ENCODE measurements at places on chromosomes 12 and 14. TPM values are rescaled to one million over a fixed set of nuclear protein-coding genes. Genes with fewer than 3 reads are reported as not detected.

- no peaks in the 10 kb centered on the region for H3K36me3 ChIP-seq
- no peak overlapping the region for H3K4me3 ChIP-seq
- no peak overlapping the region for H3K27ac ChIP-seq
- DNase-seq = no peak
- no peaks in the 10 kb centered on the region for H3K27me3 ChIP-seq
These were observed 522.0 kb upstream of the SEL1L start for GRCh38 chr14:82055515-82056115.

DNA sequence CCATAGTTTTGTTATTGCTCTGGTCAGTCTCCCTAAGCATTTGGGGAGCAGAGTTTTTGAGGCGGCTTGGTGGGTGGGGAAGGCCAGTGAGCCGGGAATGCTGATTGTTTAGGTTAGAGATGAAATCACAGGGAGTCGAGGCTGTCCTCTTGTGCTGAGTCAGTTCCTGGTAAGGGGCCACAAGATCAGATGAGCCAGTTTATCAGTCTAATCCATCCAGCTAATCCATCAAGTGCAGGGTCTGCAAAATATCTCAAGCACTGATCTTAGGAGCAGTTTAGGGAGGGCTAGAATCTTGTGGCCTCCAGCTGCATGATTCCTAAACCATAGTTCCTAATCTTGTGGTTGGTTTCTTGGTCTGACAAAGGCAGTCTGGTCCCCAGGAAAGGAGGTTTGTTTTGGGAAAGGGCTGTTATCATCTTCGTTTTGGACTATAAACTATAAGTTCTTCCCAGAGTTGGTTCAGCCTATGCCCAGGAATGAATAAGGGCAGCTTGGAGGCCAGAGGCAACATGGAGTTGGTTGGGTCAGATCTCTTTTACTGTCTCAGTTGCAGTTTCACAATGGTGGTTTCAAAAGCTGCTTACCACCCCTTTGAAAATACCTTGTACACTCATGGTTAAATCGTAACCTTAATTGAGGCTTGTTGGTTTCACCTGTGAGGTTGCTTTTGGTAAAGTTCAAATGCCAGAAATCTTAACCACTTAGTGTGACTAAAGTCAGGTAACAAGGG, 33.6 kb upstream of the HIGD1C start:
- peaks cover 11% of the 10 kb centered on the region for H3K36me3 ChIP-seq
- H3K4me1 ChIP-seq = peaks cover 24% of the 10 kb centered on the region
- DNase-seq = no peak
- no peak overlapping the region for H3K4me3 ChIP-seq

DNA sequence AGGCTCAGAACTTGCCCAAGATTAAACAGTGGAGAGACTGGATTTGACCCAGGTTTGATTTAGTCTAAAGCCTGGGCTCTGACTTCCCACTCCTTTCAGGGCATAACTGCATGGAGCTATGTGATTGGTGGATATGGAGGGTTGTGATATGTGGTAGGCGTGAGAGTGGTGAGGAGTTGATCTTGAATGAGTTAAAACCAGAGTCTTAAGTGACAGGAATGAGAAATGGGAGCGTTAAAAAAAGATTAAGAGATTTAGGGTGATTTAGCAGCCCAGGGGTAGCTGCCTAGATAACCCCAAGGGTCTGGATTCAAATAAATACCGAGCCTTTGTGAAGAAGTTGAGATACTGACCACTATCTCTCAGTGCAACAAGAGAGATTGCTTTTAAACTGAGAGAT, 8.4 kb downstream of the SYNDIG1L start:
- H3K4me3 ChIP-seq = no peak overlapping the region
- H3K36me3 ChIP-seq = no peaks in the 10 kb centered on the region
- DNase-seq = no peak
- H3K27ac ChIP-seq = no peak overlapping the region
- H3K27me3 ChIP-seq = peaks cover 7% of the 10 kb centered on the region

GRCh38 chr12:75135026-75135425, 74.6 kb downstream of the KCNC2 start:
- H3K27me3 ChIP-seq = no peaks in the 10 kb centered on the region
- no peak overlapping the region for H3K4me3 ChIP-seq
- H3K36me3 ChIP-seq = no peaks in the 10 kb centered on the region
- no peaks in the 10 kb centered on the region for H3K4me1 ChIP-seq
- no peak overlapping the region for H3K27ac ChIP-seq

GRCh38 chr12:69112616-69113015, 126.8 kb upstream of the CPSF6 start:
- no peaks in the 10 kb centered on the region for H3K36me3 ChIP-seq
- H3K27me3 ChIP-seq = peaks cover 1% of the 10 kb centered on the region
- no peaks in the 10 kb centered on the region for H3K4me1 ChIP-seq
- no peak overlapping the region for H3K4me3 ChIP-seq
- DNase-seq = no peak
- no peak overlapping the region for H3K27ac ChIP-seq

GRCh38 chr14:105315211-105315721, 718 bp downstream of the PACS2 start:
- peak overlapping the region; percentile 81 for H3K4me3 ChIP-seq
- no peaks in the 10 kb centered on the region for H3K36me3 ChIP-seq
- peaks cover 22% of the 10 kb centered on the region for H3K4me1 ChIP-seq
- peak; percentile 51 for DNase-seq
- peaks cover 14% of the 10 kb centered on the region for H3K27me3 ChIP-seq
- no peak overlapping the region for H3K27ac ChIP-seq

- no peak for DNase-seq
- H3K27ac ChIP-seq = no peak overlapping the region
- H3K4me3 ChIP-seq = no peak overlapping the region
- no peaks in the 10 kb centered on the region for H3K27me3 ChIP-seq
These were observed 454.1 kb upstream of the FLRT2 start for GRCh38 chr14:85075694-85076476.

DNA sequence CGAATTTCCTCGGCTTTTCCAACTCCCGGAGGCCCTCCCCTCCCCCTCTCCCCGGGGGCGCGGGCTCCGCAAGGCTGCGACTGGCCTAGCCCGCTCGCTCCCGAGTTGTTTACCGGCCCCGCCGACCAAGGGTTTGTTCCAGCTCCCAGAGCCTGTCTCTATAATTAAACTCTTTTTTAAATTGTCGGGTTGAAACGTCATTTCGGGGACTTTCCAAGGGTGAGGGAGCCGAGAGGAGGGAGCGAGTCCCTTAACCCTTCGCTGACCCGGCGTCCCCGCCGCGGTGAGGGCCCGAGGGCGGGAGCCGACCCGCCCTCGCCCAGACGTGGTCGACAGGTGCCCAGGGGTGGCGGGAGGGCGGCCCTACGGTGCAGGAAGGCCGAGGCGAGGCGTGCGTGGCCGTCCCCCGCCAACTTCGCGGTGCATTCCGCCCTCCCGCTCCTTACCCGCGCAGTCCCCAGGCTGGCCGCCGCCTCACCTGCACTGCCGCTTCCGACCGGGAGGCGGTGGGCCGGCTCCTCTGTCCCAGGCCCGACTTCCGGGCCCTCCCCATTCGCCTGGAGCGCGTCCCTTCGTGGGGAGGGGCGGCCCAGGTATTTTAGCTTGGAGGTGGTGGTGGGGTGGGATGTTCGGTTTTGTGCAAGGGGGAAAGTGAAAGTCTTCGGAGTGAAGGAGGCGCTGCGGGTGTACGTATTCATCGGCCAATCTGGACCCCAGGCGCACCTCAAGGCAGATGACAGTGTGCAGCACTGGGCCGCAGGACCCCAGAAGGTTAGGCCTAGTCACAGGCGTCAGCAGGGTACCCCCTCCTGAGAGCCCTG, 2.9 kb upstream of the ZFP36L1 start:
- H3K27ac ChIP-seq = peak overlapping the region; percentile 100
- DNase-seq = peak; percentile 84
- H3K36me3 ChIP-seq = peaks cover 3% of the 10 kb centered on the region

- H3K27me3 ChIP-seq = no peaks in the 10 kb centered on the region
- no peak for DNase-seq
- H3K36me3 ChIP-seq = peaks cover 4% of the 10 kb centered on the region
- no peak overlapping the region for H3K27ac ChIP-seq
These were observed 8.4 kb downstream of the ANO6 start for GRCh38 chr12:45224311-45224710.

DNA sequence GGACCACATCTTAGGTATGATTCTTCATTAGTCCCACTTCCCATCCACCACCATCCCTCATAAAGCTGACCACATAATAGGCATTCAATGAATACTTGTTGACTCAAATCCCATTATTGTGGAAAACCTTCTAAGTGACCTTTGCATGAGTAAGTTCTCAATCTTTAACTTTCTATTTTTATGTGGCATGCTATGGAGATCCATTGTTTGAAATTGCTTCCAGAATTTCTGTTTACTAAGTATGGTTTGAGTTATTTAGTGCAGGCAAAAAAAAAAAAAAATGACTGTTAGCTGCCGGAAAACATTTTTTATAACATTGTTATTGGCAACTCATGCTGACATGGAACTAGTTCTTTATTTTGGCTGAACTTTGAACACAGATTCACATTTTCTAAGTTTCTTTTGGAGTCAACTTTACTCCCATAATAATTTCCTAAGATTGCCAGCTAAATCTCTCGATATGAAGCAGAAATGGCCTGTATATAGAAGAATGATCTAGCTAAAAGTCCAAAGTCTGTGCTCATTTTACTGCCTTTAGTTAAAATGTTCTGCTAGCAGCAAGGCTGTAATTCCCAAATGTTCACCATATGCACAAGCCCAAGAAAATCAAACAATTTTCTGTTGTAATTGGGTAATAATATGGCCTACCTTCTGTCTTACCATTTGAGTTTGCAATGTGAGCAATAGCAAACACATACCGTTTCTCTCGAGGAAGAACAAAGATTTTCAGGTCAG, 77.9 kb downstream of the PTGER2 start:
- no peak for DNase-seq
- no peak overlapping the region for H3K27ac ChIP-seq
- no peak overlapping the region for H3K4me3 ChIP-seq
- H3K36me3 ChIP-seq = no peaks in the 10 kb centered on the region
- H3K27me3 ChIP-seq = peaks cover 3% of the 10 kb centered on the region
- peaks cover 19% of the 10 kb centered on the region for H3K4me1 ChIP-seq

DNA sequence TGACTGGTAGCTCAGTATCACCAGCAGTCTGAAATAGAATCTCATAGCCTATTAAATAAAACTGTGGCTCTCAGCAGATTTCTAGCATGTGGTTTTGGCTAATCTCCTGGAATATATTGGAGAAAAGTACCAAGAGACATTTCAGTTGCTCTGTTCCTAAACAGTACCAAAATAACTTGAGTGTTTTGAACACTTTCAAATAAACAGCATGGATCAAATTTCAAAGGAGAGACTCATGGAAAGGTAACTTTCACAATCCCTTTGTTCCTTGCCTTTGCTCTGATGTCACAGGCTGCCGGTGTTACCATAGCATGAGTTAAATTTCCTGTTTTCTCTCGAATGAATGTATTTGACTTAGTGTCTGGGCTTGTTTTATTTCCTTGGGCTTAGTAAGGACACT, 3.4 kb downstream of the ARG2 start:
- no peak overlapping the region for H3K27ac ChIP-seq
- peaks cover 25% of the 10 kb centered on the region for H3K4me1 ChIP-seq
- no peak for DNase-seq
- no peaks in the 10 kb centered on the region for H3K36me3 ChIP-seq

DNA sequence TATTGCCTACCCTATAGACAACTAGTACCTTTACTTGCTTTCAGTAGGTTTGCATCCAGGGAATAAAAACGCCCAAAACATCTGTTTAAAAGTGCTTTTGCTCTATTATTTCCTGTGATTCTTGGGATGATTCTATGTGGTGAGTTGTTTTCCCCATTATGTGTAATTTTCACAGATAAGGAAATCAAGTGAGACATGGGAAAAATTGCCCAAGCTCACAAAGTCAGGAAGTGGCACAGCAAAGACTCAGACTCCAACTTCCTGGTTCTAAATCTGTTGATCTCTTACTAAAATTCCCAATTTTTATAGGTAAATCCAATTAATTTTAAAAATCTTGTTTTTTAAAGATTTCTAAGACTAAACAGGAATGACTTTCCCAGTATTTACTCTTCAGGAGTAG, 39.0 kb downstream of the NID2 start:
- no peak overlapping the region for H3K4me3 ChIP-seq
- H3K4me1 ChIP-seq = no peaks in the 10 kb centered on the region
- no peak for DNase-seq
- H3K36me3 ChIP-seq = peaks cover 4% of the 10 kb centered on the region

DNA sequence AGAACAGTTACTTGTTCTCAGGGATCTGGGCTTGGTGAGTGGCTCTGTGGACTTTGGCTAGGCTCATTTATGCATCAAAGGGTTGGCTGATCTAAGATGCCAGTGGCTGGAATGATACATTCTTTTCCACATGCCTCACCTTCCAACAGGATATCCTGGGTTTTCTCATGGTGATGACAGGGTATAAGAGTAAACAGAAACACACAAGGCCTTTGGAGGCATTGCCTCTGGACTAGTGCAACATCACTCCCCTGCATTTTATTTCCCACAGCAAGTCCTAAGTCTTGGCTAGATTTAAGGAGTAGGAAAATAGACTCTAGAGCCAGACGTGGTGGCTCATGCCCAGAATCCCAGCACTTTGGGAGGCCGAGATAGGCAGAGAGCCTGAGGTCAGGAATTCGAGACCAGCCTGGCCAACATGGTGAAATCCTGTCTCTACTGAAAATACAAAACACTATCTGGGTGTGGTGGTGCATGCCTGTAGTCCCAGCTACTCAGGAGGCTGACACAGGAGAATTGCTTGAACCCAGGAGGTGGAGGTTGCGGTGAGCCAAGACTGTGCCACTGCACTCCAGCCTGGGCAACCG, 47.9 kb downstream of the RPH3A start:
- no peak overlapping the region for H3K27ac ChIP-seq
- H3K4me1 ChIP-seq = no peaks in the 10 kb centered on the region
- no peak overlapping the region for H3K4me3 ChIP-seq
- no peak for DNase-seq

DNA sequence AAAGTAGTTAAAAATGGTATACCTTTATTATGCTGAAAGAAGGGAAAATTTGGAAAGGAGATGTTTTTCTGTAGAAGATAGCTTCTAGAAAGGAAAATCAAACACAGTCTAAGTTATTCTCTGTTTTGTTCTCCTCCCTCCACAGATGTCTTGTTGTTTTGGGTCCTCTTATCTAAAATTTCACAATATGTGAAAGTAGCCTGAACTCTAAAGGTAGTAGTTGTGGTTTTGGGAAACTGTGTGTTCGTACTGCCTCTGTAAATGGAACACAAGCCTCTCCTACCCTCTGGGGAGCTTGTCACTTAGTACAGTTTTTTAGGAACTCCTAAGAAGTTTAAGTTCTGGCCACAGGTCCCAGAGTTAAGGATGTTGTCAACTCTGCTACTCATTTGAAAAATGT, 112.6 kb downstream of the CRADD start:
- no peak for DNase-seq
- no peaks in the 10 kb centered on the region for H3K27me3 ChIP-seq
- H3K4me3 ChIP-seq = no peak overlapping the region
- H3K4me1 ChIP-seq = peaks cover 34% of the 10 kb centered on the region
- H3K36me3 ChIP-seq = no peaks in the 10 kb centered on the region

- no peaks in the 10 kb centered on the region for H3K36me3 ChIP-seq
- no peak for DNase-seq
- peaks cover 2% of the 10 kb centered on the region for H3K27me3 ChIP-seq
- H3K4me1 ChIP-seq = no peaks in the 10 kb centered on the region
These were observed 168.4 kb upstream of the LRIG3 start for GRCh38 chr12:59088673-59089072.

Gene OAS1
- 22.3 TPM for polyA plus RNA-seq

Gene AQP2
- polyA plus RNA-seq = not detected

Gene MEG3
- not detected for polyA plus RNA-seq

Gene LUM
- not detected for polyA plus RNA-seq

Gene PIANP
- not detected for polyA plus RNA-seq

Gene SIX6
- not detected for polyA plus RNA-seq
